T-helper 17 cell (primary cell): ENCODE measurements at places on chromosomes 7 and 10.

GRCh38 chr10:99874341-99875085, 92.1 kb downstream of the ABCC2 start:
- H3K4me3 ChIP-seq: no peak overlapping the region
- peaks cover 17% of the 10 kb centered on the region for H3K4me1 ChIP-seq
- no peak for DNase-seq
- peaks cover 24% of the 10 kb centered on the region for H3K36me3 ChIP-seq

DNA sequence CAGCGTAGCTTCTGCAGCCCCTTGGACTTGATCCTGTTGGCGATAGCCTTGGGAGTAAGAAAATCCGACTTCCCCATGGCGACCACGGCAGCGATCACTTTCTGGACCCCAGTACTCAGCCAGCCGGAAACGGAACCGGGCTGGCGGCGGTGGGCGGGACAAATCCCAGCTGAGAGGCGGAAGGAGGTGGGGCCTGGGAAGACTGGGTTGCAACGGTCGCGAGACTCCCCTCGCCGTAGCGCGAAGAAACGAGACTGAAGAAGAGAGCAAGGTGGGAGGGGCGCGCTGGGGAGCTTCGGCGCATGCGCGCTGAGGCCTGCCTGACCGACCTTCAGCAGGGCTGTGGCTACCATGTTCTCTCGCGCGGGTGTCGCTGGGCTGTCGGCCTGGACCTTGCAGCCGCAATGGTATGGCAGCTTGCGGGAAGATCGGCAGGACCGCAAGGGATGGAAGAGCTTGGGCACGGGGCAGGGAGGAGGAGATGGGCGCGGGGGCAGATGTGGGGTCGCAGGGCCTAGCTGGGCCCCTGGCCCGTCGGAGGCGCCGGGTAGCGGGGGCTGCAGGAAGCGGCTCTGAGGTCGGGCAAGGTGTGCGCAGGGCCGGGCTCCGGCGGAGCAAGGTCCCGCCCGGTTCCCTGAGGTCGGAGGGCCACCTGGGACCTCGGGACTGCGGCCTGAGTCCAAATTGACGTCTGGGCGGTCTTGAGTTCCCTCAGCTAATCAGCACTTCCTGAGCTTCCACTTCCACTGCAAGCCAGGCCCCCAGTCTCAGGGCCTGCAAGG, at the start of the genes ATP5F1C and KIN:
Gene ATP5F1C (plus strand): TSS at position 321 of the 782 bp plus-strand sequence. CDS start 31 bp downstream, at position 352.
Gene KIN (minus strand): TSS at position 137 of the 782 bp plus-strand sequence. CDS start 60 bp downstream, at position 77.
- H3K4me1 ChIP-seq: peaks cover 43% of the 10 kb centered on the region
- no peak within 1 kb of the TSS for H3K27ac ChIP-seq
- no peaks in the 10 kb centered on the region for H3K27me3 ChIP-seq

DNA sequence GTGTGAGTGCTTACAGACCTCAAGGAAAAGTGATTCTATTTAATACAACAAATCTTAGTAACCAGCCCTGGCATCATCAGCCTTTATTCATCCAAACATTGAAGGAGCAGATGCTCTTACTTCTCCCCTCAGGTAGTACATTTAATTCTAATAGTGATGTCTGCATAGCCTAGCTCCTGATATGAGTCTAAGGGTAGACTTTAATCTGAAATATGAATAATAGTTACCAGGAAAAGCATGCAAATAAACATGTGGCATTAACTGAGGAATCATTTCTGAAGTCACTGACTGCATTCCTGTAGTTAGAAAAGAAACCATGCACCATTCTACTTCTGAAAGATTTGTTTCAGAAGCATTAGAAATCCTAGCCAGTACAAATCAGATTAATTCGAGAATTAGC, 25.7 kb upstream of the LMBR1 start:
- DNase-seq: no peak
- peaks cover 23% of the 10 kb centered on the region for H3K27me3 ChIP-seq
- H3K4me1 ChIP-seq: peaks cover 24% of the 10 kb centered on the region
- no peak overlapping the region for H3K27ac ChIP-seq
- peaks cover 4% of the 10 kb centered on the region for H3K36me3 ChIP-seq
- no peak overlapping the region for H3K4me3 ChIP-seq

- no peak overlapping the region for H3K4me3 ChIP-seq
- DNase-seq: no peak
- peaks cover 21% of the 10 kb centered on the region for H3K27me3 ChIP-seq
- H3K36me3 ChIP-seq: no peaks in the 10 kb centered on the region
- H3K4me1 ChIP-seq: no peaks in the 10 kb centered on the region
- H3K27ac ChIP-seq: no peak overlapping the region
Observed at GRCh38 chr10:48192881-48193450, 81.5 kb downstream of the FRMPD2 start.

GRCh38 chr7:137142376-137142775, 201.2 kb downstream of the PTN start:
- H3K4me3 ChIP-seq: no peak overlapping the region
- no peak for DNase-seq

- peak overlapping the region; percentile 93 for H3K27ac ChIP-seq
- peak overlapping the region; percentile 96 for H3K4me3 ChIP-seq
- H3K36me3 ChIP-seq: no peaks in the 10 kb centered on the region
- DNase-seq: no peak
- peaks cover 25% of the 10 kb centered on the region for H3K4me1 ChIP-seq
- H3K27me3 ChIP-seq: no peaks in the 10 kb centered on the region
Observed at GRCh38 chr10:101588879-101589278, 758 bp downstream of the DPCD start.

- no peak overlapping the region for H3K4me3 ChIP-seq
- H3K4me1 ChIP-seq: no peaks in the 10 kb centered on the region
- H3K27me3 ChIP-seq: no peaks in the 10 kb centered on the region
- no peaks in the 10 kb centered on the region for H3K36me3 ChIP-seq
Observed at GRCh38 chr7:81218480-81219106, 299.7 kb upstream of the SEMA3C start.

DNA sequence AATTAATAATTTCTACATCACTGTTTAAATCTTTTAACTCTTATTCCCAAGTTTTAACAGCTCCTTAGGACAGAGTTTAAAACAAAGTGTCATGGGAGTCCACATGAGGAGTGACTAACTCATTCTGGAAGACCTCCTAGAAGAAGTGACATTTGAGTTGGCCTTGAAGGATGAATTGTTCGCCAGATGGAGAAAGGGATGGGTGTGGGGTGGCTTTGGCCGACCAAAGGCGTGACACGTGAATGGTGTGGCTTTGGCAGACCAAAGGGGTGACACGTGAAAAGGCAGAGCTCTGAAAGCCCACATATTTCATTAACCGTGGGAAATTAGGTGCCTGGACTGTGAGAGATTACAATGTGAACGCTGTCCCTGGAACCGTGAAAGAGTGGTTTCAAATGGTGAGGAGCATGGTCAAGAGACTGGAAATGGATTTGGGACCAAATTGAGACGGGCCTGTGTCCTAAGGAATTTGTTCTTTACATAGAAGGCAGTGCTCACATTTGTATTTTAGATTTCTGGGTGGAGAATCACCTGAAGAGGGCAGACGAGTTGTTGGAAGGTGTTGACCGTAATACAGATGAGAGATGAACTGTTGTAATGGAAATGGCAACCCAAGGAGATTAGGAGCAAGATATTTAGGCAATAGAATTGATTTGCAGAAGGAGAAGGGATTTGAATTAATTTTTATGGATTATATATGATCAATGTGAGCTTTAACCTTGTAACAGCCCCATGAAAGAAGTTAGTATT, 228.1 kb downstream of the BICC1 start:
- no peak overlapping the region for H3K4me3 ChIP-seq
- H3K36me3 ChIP-seq: no peaks in the 10 kb centered on the region
- no peaks in the 10 kb centered on the region for H3K4me1 ChIP-seq
- H3K27me3 ChIP-seq: peaks cover 6% of the 10 kb centered on the region

GRCh38 chr7:139034336-139034735, 1.5 kb downstream of the ZC3HAV1L start:
- H3K4me1 ChIP-seq: peaks cover 17% of the 10 kb centered on the region
- H3K27ac ChIP-seq: no peak overlapping the region

GRCh38 chr7:43363035-43363791, 219.7 kb upstream of the STK17A start:
- H3K27me3 ChIP-seq: peaks cover 31% of the 10 kb centered on the region
- H3K4me3 ChIP-seq: no peak overlapping the region
- H3K36me3 ChIP-seq: peaks cover 2% of the 10 kb centered on the region
- no peaks in the 10 kb centered on the region for H3K4me1 ChIP-seq
- DNase-seq: no peak
- no peak overlapping the region for H3K27ac ChIP-seq

DNA sequence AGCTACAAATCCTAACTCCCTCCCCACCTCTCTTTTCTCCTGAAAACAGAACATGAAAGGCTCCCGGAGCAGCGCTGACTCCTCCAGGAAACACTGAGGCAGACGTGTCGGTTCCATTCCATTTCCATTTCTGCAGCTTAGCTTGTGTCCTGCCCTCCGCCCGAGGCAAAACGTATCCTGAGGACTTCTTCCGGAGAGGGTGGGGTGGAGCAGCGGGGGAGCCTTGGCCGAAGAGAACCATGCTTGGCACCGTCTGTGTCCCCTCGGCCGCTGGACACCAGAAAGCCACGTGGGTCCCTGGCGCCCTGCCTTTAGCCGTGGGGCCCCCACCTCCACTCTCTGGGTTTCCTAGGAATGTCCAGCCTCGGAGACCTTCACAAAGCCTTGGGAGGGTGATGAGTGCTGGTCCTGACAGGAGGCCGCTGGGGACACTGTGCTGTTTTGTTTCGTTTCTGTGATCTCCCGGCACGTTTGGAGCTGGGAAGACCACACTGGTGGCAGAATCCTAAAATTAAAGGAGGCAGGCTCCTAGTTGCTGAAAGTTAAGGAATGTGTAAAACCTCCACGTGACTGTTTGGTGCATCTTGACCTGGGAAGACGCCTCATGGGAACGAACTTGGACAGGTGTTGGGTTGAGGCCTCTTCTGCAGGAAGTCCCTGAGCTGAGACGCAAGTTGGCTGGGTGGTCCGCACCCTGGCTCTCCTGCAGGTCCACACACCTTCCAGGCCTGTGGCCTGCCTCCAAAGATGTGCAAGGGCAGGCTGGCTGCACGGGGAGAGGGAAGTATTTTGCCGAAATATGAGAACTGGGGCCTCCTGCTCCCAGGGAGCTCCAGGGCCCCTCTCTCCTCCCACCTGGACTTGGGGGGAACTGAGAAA, 30.4 kb downstream of the PFKFB3 start:
- H3K36me3 ChIP-seq: peaks cover 7% of the 10 kb centered on the region
- no peak for DNase-seq
- peaks cover 7% of the 10 kb centered on the region for H3K4me1 ChIP-seq
- H3K4me3 ChIP-seq: no peak overlapping the region
- peak overlapping the region; percentile 63 for H3K27ac ChIP-seq

- H3K4me1 ChIP-seq: no peaks in the 10 kb centered on the region
- H3K27me3 ChIP-seq: no peaks in the 10 kb centered on the region
- no peak for DNase-seq
- no peak overlapping the region for H3K4me3 ChIP-seq
- H3K27ac ChIP-seq: no peak overlapping the region
Observed at GRCh38 chr10:76903387-76903945, 734.1 kb downstream of the KCNMA1 start.

DNA sequence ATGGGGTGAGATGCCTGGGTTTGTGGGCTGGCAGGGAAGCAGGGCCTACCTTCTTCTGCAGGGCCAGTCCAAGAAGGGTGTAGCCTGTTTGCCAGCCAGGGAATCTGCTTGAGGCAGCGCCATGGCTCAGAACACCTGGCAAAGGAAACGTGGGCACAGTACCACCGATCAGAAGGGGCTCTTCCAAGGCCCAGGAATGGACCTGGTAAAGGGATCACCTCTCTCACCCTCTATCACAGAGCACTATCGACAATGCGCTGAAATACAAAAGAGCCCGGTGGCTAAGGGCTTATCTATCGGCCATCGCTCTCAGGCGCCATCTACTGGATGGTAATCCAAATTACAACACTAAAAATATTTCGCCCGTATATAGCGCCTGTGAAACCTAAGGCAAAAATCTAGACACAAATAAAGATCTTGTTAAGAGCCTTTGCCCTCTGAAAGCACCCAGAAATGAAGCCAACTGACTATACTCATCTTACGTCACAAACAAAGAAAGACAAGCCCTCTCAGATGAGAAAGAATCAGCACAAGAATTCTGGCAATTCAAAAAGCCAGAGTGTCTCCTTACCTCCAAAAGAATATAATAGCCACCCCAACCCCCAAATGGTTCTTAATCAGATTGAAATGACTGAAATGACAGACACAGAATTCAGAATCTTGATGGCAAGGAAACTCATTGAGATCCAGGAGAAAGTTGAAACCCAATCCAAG, 217.8 kb upstream of the HPS1 start:
- peaks cover 47% of the 10 kb centered on the region for H3K27me3 ChIP-seq
- no peak overlapping the region for H3K27ac ChIP-seq
- peak; percentile 21 for DNase-seq
- peaks cover 2% of the 10 kb centered on the region for H3K4me1 ChIP-seq
- H3K4me3 ChIP-seq: no peak overlapping the region

DNA sequence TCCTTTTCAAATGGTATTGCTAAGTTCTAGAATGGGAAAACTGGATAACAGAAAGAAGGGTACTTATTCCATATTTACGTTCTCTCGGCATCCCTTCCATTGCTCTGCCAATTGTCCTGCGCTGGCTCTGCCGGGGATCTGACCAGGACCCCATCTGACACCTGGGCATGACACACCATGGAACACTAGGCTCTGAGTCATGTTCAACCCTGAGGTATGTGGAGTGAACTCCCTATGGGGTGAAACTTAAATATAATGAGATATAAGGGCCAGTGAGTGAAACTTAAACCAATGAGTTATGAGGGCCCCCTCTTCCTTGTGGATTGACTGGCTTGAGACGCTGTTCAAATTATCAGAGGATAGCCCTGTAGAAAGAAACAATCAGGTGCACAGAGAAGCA, 55.1 kb upstream of the ZEB1 start:
- peaks cover 2% of the 10 kb centered on the region for H3K36me3 ChIP-seq

- peaks cover 60% of the 10 kb centered on the region for H3K27me3 ChIP-seq
- H3K27ac ChIP-seq: no peak overlapping the region
- H3K4me3 ChIP-seq: no peak overlapping the region
- DNase-seq: no peak
- H3K36me3 ChIP-seq: no peaks in the 10 kb centered on the region
Observed at GRCh38 chr10:48478980-48479811, 125.7 kb downstream of the ARHGAP22 start.

DNA sequence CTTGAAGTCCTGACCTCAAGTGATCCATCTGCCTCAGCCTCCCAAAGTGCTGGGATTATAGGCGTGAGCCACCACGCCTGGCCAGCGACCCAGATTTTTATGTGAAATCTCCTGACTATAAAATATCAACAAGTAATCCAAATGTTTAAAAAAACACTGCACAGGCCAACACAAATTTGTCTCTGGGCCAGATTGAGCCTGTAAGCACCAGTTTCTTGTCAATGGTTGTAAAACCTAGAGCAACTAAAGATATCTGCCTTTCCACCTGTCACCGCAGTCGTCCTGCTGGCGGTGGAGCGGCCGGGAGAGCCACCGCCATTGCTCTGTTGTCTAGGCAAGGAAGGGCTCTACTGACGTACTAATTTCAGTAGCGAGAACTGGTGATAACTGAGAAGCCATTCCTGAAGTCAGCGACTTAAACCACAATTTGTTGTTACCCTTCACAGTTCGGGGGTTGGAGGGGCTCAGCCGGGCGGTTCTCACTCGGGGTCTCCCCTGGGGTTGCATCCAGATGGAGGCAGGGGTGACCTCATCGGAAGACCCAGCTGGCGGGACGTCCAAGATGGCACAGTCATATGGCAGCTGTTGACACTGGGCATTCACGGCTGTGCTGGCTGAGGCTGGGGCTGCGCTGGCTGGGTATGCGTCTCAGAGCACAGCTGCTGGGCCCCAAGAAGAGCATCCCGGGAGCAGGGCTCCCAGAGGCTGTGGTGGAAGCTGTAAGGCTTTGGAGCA, 55.2 kb upstream of the PDGFA start:
- H3K27ac ChIP-seq: no peak overlapping the region
- DNase-seq: no peak
- H3K27me3 ChIP-seq: no peaks in the 10 kb centered on the region
- peaks cover 3% of the 10 kb centered on the region for H3K36me3 ChIP-seq
- no peak overlapping the region for H3K4me3 ChIP-seq
- no peaks in the 10 kb centered on the region for H3K4me1 ChIP-seq

GRCh38 chr10:119278126-119278709, 70.8 kb downstream of the GRK5 start:
- H3K27me3 ChIP-seq: no peaks in the 10 kb centered on the region
- DNase-seq: no peak
